ENCODE measurements at places on chromosomes 5 and 9.

GRCh38 chr5:89703817-89704216 is 705.7 kb downstream of the CETN3 start:
- no peak for DNase-seq

DNA sequence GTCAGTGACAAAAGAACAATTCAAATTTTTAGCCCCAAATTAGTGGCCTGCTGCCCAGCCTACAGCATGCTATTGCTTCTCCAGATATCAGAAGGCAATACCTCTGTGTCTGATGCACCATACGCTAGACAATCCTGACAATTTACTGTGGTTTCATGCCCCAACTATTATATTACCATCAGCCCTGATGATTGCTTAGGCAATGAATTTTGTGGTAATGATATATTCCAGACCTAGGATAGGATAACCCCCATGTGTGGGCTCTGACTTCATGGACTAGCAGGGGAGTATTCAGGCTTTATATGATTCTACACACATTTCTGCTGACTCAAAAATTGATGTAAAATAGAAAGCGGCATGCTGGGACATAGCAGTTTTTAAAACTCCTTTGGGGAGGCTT is 168.7 kb upstream of the FST start:
- no peak for DNase-seq

DNA sequence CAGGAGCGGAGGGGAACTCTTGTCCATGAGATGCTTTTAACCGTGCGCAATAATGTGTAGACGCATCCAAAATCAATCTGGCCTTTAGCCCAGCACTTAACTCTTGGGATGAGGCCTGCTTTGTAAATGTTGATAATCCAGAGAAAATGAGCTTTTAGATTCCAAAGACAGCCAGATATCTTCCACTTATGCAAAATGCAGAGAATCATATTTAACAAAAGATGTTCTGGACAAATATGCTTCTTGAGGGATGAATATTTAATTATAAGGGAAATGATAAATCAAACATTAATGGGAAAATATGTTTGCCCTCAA is 5.6 kb downstream of the S1PR3 start:
- DNase-seq = no peak

GRCh38 chr9:70701163-70701562 is 286.7 kb upstream of the KLF9 start:
- DNase-seq = no peak

- no peak for DNase-seq
Measured at GRCh38 chr5:43044181-43044914, 4.2 kb upstream of the ANXA2R start.

DNA sequence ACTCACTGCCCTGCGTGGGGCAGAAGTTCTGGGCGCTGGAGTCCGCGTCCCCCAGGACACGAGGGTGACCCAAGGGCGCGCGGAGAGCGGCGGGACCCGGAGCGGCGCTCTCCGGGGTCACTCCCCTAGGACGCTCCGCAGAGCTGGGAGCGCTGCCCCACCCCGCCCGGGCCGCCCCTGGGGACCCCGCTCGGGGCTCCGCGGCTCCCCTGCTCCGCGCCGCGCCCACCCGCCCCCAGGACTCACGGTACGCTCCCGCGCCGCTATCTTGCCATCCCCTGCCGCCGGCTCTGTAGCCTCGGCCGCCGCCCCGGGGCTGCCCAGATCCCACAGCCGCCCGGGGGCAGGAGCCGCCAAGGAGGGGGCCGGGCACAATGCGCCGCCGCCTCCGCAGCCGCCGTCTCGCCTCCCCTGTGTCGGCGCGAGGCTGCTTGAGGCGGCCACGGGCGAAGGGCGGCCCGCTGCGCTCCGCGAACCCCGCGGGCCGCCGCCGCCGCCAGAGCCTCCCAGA is 303 bp downstream of the LIFR start:
- no peak for DNase-seq

DNA sequence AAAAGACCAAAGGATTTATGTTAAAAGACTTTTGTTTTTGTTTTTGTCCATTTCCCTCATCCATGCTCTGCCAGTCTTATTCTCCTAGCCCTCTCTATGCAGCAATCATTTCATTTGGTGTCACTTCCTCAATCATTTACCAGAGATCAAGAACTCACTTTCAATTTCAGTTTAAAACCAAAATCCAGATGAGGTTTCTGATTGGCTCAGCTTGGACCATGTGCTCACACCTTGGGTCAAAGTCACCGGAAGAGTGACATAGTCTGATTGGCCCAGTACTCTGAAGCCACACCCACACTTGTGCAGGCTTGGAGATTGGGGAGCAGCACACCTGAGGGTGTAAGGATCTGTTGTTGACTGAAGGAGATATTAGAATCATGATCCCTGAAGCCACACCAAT is 79.6 kb downstream of the TLR4 start:
- no peak for DNase-seq

GRCh38 chr9:3963643-3964369 is 336.1 kb downstream of the GLIS3 start:
- no peak for DNase-seq

- no peak for DNase-seq
Measured at GRCh38 chr9:4965174-4965821, 19.8 kb upstream of the JAK2 start.
